ENCODE measurements at places on chromosomes 1 and 21.

DNA sequence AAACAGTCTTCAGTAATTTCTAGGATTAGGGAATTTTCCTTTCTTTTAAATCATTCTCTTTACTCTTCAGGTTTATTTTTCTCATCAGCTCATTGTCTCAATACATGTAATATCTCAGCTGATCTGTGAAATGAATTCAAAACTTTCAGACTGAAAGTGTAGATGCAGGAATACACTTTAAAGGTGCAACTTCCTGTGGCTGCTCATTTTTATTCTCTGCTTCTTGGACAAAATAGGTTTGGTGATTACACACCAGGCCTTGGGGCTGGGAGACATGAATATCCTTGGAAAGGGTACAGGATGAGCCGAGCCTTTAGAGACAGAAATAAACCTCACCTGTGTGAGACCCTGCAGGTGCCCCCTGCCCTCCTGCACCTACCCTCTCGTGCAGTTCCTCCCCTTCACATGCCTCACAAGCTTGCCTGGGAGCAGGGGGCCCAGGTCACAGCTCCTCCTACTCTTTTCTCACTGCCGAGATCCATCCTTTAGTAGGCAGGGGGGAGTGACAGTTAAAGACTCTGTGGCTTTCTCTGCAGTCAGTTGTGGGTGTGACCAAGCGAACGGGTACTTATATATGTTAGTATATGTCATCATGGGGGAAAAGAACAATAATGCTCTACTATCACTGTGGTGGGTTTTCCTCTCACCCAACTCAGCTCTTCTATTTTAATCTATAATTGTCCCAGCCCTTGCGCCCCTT, 23.6 kb downstream of the XCL2 start:
- no peak for DNase-seq

GRCh38 chr1:19010995-19011844, 54.7 kb upstream of the IFFO2 start:
- DNase-seq = peak; percentile 29

- no peak for DNase-seq
Measured at GRCh38 chr1:189816558-189816957, 661.1 kb downstream of the BRINP3 start.

DNA sequence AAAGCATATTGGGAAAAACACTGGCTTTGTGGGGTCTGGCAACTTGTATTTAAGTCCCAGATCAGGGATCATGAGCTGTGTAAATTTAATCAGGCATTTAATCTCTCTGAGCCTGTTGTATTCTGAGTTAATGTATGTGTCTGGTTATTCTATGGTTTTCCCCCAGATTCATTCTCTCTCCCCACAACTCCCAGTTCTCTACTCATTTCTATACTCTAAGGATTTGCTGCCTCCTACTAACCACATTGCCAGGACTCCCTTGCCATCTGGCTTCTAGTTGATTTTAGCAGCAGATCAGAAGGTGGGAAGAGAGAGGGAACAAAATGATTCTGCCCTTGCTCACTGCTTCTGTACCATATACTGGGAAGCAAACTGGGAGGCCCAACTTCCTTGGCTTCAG, 31.4 kb upstream of the S1PR1 start:
- no peak for DNase-seq

- no peak for DNase-seq
Measured at GRCh38 chr21:45901061-45901690, 80.4 kb upstream of the COL6A1 start.

- no peak for DNase-seq
Measured at GRCh38 chr1:232987046-232987773, 36.8 kb downstream of the NTPCR start.

GRCh38 chr1:21669258-21670058, at the start of gene RAP1GAP:
TSS of gene RAP1GAP (minus strand) at chr1:21669357. CDS start at chr1:21620032, 49,325 bp downstream.
- DNase-seq = no peak

DNA sequence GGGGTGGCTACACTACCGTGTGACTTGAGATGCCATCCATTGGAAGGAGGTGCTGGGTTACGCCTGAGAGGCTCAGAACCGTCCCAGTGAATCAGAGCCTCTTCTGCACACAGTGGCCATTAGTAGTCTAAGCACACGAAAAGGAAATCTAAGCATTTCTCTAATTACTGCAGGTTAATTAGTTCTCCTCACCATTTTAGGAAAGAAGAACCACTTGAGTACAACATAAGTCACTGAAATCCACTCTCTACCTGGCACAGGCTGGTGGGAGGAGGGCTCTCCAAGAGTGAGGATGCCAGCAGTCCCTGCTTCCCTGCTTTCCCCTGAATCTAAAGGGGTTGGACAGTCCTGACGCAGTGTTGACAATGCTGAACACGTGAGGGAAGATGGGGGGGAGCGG, 606.3 kb downstream of the NPHP4 start:
- DNase-seq = no peak

- DNase-seq = no peak
Measured at GRCh38 chr1:25820247-25821111, 725 bp downstream of the MTFR1L start.

- no peak for DNase-seq
Measured at GRCh38 chr1:213669964-213670691, 317.6 kb upstream of the PROX1 start.

DNA sequence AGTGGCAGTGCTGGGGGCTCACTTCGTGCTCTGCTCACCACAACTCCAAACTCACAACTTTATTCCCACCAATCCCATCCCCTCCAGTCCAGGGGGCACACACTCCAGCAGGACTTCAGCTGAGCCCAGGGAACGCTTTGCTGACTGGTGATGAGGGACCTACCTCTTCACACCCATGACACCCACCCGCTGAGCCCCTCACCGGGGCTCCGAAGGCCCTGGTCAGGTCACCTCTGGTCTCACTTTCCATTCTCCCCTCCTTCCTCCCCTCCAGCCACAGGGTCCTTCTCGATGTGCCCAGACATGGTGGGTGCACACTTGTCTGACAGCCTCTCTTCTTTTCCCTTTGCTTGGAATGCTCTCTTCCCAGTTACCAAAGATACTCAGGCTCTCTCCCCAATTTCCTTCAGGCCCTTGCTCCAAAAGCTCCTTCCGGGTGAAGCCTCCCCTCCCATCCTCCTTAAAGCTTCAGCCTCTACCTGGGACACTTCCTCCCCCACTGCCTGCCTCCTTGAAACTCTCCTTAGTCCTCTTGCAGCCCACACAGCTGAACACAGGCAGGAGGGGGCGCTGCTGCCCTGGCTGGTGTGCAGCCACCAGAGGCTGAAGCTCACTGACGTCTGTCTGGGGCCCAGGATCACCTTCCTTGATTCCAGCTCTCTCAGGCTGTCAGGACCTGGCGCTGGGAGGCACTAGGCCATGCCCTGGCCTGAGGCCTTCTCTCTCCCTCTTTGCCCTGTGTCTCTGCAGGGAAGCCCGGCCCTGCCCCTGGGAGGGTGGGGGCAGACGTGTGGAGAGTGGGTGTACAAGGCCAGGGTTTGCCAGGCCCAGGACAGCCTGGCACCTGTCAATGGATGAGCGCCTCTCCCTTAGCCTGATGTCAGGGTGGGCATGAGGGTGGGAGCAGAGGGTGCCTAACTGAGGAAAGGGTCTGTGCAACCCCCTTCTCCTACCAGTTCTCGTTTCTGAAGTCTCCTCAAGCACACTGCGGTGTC, 1.6 kb downstream of the KCNE1 start:
- DNase-seq = peak; percentile 9

DNA sequence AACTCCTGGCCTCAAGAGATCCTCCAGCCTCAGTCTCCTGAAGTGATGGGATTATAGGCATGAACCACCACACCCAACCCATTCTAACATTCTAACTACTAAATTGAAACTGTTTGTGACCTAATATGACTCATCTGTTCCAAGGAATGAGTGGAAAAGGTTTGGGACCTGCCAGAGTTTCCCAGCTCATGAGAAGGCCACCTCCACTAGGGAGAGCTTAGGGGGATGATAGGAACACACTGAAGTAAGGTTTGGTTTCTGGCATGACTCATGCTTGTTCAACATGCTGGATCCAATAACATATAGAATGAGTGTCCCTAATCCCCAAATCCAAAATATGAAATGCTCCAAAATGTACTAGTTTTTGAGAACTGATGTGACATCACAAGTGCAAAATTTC, 18.9 kb upstream of the SCAF4 start:
- DNase-seq = no peak

- DNase-seq = no peak
Measured at GRCh38 chr1:66357478-66358197, 176.3 kb upstream of the SGIP1 start.

DNA sequence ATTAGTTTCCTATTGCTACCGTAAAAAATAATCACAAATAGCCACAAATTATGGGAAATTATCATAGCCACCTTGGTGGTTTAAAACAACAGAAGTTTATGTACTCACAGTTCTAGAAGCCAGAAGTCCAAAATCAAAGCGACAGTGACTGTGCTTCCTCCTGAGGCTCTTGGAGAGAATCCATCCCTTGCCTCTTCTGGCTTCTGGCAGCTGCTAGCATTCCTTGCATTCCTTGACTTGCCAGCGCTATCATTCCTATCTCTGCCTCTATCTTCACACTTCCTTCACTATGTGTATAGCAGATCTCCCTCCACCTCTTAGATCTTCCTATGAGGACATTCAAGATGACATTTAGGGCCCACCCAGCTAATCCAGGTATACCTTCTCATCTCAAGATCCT, 180.1 kb upstream of the USP25 start:
- no peak for DNase-seq

GRCh38 chr1:209412036-209412435, 171.5 kb upstream of the CAMK1G start:
- DNase-seq = no peak

DNA sequence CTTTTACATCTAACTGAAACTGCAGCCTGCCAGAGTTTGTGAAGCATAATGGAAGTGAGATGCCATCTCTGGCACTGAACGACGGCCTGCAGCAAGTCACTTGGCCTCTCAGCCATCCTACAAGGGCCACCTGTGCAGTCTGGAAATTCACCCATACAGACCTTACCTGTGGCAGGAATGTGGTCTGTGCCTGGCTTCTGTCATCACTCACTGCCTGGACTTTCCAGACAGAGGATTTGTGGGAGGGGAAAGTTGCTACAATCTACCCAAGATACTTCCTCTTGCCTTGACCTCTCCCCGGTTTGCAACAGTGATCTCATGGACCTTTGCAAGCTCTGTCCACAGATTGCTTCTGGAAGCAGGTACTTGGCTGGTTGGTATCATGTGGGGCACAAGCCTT, 58.4 kb upstream of the ATP1B1 start:
- no peak for DNase-seq

GRCh38 chr1:88228114-88228513, 456.0 kb upstream of the PKN2 start:
- no peak for DNase-seq

DNA sequence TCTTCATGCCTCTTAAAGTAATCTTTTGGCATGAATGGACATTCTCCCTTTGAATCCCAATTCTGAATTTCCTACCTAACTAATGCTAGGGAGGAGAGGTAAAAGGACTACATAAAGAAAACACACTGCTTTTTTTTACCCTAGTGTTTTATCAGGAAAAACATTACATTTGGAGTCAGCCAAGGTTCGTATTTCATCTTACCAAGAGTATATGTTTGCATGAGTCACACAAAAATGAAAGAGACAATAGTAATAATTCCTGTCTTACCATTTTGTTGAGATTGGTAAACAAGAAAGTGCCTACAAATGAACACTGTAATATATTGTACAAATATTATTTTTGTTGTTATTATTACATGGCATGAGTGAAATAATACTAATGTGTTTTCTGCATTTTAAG, 112.9 kb upstream of the WARS2 start:
- DNase-seq = no peak

DNA sequence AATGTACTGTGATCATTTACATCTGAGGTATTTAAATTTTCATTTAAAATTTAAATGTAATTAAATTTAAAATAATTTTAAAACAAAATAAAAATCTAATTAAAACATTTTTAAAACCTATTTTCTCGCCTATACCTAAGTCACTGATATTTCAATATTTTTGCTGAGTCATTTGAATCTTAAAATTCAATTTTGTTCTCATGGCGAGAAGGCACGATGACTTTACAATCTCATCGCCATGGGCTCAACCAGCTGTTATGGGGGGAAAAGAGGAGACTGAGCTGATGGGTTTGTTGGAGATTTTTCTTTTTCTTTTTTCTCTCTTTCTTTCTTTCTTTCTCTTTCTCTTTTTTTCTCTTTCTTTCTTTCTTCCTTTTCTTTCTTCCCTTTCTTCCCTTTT, 89.3 kb downstream of the PRDM16 start:
- DNase-seq = no peak

DNA sequence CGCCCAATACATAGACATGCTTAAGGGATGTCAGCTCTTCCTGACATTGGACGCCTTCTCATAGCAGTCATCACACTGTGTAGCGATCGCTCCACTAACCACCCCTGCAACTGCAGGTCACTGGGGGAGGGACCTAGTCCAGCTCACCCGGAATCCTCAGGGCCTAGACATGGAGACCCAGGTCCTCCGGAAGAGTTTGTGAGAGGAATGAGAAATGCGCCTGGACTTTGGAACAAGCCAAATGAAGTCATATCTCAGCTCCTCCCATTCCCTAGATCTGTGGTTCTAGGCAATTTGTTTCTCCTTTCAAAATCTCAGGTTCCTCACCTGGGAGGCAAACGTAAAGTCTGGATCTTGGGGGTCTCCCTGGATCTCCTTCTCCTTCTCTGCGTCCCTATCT, 253.3 kb downstream of the KAZN start:
- no peak for DNase-seq

DNA sequence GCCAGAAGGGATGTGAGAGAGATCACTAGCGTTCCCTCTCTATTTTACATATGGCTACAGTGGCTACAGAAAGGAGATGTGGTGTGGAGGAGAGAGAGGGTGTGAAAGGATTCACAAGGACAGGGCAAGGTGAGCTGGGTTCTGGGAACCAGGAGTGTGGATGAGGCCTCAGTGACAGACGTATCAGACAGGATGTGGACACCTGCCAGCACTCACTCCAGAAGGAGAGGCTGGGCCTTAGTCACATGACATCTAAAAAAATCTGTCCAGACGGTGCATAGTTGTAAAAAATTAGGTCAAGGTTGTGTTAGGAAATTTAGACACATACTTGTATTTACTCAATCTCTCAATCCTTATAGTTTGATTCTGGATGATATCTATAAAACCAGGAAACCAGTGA, 10.6 kb downstream of the TRIM67 start:
- no peak for DNase-seq

GRCh38 chr1:230869500-230869899, 1.2 kb upstream of the C1orf198 start:
- no peak for DNase-seq

DNA sequence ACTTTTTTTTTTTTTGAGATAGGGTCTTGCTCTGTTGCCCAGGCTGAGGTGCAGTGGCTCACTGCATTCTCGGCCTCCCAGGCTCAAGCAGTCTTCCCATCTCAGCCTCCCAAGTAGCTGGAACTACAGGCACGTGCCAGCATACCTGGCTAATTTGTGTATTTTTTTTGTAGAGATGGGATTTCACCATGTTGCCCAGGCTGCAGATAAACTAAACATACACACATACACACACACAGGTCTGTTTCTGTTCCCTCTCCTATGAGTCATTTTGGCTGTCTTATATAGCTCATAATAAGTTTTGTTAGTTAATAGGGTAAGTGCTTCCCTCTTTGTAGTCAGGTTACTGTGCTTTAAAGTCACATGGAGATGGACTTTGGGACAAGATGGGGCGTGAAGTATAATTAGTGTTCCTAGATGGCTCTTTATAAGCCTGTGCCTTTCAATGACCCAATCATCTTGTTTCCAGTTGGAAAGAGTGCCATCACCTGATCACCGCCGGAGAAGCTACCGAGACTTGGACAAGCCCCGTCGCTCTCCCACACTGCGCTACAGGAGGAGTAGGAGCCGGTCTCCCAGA, 9.1 kb downstream of the PRPF38A start:
- DNase-seq = no peak

All from stimulated activated CD8-positive, alpha-beta memory T cell treated with anti-CD3 and anti-CD28 coated beads, Interleukin-15, amount 100 ng/mL, for 24 hours (primary cell).